ENCODE measurements at places on chromosomes 7 and 10.

DNA sequence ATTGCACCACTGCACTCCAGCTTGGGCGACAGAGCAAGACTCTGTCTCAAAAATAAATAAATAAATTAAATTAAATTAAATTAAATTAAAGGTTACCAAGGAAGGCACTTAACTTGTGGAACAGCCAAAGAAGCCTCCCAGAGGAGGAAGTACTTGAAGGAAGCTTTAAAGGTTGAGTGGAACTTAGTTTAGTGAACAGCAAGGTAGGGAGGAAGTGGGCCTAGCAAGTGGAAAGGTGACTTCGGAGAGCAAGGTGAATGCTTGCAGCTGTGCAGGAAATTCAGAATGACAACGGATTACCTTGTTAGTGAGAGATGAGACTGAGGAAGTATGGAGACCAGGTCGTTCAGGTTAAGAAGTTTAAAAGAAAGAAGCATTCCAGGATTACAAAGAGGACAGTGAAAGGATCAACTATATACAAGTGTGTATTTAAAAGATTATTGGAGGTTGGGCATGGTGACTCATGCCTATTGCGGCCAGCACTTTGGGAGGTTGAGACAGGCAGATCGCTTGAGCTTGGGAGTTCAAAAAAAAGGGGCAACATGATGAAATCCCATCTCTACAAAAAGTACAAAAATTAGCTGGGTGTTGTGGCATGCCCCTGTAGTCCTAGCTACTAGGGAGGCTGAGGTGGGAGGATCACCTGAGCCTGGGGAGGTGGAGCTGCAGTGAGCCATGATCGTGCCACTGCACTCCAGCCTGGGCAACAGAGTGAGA lies 12.8 kb upstream of the RPEL1 start:
- DNase-seq: no peak

DNA sequence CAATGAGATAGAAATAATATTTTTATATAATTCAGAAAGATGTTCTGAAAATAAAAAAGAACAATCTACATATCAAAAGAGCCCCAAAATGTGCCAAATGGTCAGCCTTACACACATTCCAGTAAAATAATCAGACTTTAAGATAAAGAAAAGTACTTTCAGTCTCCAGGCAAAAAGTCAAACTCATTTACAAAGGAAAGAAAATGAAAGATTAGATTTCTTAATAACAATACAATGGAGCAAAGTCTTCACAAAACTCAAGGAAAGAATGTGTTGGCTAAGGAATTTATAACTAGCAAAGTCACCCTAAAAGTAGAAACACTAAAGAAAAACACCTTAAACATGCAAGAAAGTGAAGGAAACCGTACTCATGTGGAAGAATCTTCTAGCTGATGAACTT lies 16.6 kb downstream of the RTKN2 start:
- no peak for DNase-seq

DNA sequence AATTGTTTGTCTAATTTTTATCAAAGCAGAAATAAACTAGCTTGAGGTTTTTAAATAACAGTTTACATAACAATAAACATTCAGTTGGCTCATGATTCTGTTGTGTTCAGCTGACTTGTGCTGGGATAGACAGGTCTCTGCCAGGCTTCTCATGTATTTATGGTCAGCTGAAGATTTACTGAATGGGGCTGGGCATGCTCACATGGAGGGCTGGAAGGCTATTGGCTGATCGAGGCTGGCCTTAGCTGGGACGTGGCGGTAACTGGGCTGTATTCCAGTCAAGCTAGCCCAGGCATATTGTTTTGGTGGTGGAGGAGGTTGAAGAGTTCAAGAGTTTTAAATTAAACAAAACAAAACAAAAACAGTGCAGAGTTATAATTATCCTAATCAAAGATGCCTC lies 251.0 kb upstream of the MTPN start:
- DNase-seq: no peak

DNA sequence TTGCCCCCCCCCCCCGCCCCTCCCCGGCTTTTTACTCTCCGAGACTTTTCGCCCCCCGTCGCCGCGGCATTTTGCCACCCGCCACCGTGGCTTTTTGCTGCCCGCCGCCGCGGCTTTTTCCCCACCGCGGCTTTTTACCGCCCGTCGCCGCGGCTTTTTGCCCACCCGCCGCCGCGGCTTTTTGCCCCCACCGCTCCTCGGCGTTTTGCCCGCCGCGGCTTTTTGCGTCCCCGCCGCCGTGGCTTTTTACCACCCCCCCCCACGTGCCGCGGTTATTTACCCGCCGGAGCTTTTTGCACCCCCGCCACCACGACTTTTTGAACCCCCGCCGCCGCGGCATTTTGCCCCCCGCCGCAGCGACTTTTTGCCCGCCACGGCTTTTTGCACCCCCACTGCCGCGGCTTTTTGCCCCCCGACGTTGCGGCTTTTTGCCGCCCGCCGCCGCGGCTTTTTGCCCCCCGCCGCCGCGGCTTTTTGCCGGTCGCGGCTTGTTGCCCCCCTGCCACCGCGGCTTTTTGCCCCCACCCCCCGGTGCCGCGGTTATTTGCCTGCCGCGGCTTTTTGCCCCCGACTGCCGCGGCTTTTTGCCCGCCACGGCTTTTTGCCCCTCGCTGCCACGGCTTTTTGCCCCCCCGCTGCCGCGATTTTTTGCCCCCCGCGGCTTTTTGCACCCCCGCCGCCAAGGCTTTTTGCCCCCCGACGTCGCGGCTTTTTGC lies 461.1 kb downstream of the ZNF33B start:
- DNase-seq: no peak

DNA sequence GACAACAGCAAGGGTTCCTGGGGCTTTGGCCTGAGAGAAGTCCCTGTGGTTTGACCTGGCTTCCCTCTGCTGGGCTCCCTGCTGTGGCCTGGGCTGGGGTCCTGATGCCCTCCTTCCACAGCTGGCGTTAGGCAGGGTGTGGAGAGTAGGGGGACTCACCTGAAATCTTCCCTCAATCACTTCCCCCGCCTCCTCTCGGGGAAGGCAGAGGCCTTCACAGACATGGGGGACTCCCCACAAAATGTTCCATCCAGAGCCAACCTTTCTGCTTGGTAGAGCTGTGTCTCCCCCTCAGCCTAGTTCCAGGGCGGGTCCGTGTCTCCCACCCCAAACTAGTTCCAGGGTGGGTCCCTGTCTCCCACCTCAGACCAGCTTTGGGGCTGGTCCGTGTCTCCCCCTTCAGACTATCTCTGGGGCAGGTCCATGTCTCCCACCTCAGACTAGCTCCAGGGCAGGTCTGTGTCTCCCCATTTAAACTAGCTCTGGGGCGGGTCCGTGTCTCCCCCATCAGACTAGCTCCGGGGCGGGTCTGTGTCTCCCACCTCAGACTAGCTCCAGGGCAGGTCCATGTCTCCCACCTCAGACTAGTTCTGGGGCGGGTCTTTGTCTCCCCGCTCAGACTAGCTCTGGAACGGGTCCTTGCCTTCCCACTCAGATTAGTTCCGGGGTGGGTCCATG lies 2.2 kb downstream of the PVRIG start:
- DNase-seq: no peak
